AG09319 (cell line): ENCODE measurements at places on chromosomes 4 and X.

DNA sequence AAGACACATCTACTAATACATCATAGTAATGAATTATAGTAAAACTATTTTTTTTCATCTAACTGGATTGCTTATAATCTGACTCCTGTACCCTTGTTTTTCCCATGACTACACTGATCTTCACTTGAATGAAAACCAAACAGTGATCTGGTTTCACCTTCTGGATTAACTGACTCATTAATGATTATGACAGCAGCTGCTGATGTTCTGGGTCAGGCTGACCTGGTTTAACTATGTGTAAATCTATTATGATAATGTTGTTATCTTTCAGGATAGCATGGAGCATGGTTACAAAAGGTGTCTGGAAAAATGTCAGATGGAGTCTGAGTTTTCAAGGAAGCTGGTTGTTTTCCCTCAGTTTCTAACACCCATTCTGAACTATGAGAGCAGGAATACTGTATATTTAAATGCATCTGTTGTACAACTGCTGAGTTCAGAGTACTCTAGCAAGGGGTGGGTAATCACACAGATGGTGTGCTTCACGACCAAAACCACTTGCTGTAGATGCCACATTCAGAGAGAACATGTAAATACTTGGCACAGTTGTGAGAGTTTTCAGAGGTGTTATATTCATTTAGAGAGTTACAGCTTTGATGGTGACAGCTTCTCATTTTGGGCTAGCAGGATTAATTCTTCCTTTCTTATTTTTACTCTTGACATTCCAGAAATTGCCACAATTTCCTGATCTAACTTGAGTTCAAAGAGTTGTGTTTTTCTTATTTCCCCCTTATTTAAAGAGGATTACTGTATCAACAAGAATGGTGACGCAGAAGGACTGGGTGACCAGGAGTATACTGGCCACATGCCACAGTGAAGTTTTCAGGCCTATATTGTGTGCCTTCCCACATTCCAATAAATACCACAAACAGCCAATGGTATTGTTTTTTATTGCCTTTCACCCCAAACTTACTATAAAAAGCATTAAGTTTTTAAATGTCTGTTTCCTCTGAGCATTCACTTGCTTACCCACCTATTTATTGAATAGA lies 249.7 kb upstream of the TET2 start:
- DNase-seq, result no peak

- no peak for DNase-seq
Observed at GRCh38 chr4:145387079-145387478, 94.6 kb upstream of the SMAD1 start.

GRCh38 chrX:19744231-19744630 lies 143.2 kb downstream of the SH3KBP1 start:
- no peak for DNase-seq

DNA sequence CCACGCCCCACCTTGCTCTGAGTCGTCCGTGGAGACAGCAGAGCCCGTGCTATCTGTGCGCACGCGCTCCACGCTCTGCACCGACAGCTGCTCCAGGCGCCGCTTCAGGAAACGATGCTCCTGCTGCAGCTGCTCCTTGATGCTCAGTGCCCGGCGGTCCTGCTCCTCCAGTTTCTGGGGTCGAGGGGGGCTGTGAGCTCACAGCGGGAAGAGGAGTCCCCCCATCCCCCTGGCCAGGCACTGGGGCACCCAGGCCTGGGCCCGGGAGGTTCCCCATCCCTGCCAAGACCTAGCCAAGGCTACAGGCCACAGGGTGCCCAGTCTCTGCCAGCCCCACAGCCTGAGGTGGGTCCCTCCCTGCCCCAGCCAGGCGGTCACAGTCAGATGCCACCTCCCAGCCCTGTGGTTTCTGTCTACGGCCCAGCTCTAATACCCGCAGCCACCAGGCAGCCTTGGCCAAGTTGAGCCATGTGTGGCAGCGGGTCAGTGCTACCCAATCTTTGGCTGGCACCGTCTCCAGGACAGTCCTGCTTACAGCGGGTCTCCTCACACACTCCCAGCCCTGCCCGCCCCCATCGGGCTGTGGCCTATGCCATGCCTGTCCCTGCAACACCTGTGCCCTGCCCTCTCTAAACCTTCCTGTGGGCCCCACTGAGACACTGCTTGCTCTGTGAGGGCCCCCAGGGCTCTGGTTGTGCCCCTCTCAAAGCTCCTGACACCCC lies 9.3 kb upstream of the HAUS3 start:
- DNase-seq, result no peak

DNA sequence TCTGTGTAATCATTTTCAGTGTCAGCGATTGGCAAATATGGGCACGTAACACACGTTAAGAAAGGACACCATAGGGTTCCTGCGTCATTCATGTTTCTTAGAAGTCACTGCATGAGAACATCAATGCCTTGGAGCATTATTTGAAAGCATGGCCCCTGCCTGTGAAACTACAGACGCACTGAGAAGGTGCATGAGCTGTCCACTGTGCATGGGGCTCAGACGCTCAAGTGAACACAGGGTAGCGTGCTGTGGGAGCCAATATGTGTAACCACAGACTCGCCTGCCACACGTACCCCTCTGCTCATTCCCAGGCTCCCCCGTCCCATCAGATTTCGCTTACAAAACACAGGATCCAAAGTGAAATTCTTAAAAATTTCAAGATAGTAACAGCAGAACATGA lies 6.5 kb downstream of the PPP2R2C start:
- no peak for DNase-seq

- no peak for DNase-seq
Observed at GRCh38 chr4:48011722-48012121, 4.8 kb downstream of the CNGA1 start.

- no peak for DNase-seq
Observed at GRCh38 chr4:121016611-121017010, 55.7 kb downstream of the NDNF start.

GRCh38 chrX:16836371-16836770 lies 33.8 kb downstream of the RBBP7 start:
- DNase-seq, result no peak

GRCh38 chr4:129852434-129852833 lies 756.5 kb downstream of the C4orf33 start:
- no peak for DNase-seq

- no peak for DNase-seq
Observed at GRCh38 chr4:4341861-4342650, 44.8 kb upstream of the NSG1 start.

- no peak for DNase-seq
Observed at GRCh38 chrX:9706421-9706820, 59.2 kb downstream of the GPR143 start.

DNA sequence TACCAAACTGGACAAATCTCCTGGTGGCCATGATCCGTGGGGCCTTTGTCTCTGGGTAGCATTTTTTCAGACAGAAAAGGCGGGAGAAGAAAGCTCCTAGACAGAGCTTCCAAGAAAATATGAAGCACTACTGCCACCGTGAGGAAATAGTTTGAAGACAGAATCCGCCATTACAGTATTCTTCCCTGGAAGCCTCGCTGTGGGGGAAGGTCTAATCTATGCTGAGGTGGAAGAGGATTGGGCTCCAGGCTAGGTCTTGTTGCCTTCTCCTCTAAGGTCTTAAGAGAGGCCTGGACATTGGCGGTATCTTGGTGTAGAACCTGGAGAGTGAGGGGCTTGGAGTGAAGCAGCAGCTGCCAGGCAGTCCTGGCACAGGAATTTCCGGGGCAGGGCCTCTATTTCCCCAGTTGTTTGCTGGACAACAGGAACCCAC lies 218.9 kb downstream of the OR13H1 start:
- DNase-seq, result no peak

GRCh38 chr4:165600959-165601683 lies 222.3 kb downstream of the CPE start:
- DNase-seq, result no peak

DNA sequence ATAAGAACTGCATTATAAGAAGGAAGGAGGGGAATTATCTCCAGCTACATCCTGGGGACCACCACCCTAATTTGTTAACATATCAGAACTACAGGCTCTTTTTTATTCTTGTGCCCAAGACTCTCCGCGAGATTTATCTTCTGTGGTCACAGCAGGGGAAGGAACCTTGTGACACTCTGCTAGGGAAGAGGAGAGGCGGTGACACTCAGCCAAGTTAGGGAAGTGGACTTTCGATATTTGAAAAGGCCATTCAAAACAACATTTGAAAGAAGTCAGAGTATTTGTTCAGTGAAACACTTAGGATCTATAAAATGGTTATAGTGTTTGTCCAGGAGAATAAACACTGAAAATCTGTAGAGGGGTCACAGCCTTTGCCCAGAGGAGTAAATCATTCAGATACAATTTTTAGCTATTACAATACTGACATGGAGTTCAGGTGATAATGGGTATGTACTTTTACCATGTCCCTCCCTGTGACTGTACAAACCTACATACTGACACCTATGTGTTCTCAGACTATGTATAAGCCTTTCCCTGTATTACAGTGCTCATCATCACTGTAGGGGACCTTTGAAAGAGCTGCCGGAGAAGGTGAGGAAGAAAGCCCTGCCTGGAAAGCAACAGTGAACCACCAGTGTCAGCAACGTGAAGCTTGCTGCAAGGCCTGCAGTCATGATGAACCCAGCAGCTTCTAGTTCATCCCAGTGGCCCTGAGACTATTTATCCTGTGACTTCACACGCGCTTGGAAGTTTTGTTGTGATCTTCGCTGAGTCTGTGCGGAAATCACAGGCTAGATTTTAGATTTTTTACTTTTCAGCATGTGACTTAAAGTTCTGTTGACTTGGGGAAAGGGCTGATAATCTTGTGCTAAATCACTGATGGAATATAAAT lies 8.5 kb upstream of the PTTG2 start:
- DNase-seq, result no peak

DNA sequence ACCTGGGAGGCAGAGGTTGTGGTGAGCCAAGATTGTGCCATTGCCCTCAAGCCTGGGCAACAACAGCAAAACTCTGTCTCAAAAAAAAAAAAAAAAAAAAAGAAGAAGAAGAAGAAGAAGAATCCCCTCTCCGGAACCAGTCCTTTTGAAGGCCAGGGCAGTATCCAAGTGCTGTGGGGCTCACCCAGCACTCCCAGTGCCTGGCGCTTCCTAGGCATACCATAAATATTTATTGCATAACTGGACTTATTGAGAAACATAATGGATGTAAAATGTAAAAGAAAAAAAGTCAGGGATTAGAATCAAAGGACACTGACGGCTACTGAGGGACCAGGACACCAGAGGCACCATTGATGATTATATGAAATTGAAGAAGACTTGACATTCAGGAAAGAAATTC lies 162.1 kb upstream of the KIT start:
- no peak for DNase-seq

- DNase-seq, result no peak
Observed at GRCh38 chr4:25756503-25756902, 100.9 kb downstream of the SLC34A2 start.

DNA sequence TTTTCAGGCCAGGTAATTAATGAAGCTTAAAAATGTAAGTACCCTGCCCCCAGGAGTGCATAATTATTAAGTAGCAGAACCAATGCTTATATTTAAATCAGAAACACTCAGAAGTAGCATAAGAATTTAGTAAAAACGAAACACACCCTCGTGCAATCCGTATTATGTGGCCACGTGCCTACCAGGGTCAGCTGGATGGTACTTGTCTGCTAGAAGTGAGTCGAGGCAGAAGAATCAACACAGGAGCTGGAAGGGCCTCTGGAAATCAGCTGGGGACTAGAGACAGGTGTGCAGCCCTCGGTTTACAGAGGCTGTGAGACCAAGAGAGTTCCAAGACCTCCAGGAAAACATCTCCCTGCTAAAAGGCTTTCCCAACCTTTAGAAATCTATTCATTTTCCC lies 559 bp upstream of the FAM47E start:
- DNase-seq, result no peak

DNA sequence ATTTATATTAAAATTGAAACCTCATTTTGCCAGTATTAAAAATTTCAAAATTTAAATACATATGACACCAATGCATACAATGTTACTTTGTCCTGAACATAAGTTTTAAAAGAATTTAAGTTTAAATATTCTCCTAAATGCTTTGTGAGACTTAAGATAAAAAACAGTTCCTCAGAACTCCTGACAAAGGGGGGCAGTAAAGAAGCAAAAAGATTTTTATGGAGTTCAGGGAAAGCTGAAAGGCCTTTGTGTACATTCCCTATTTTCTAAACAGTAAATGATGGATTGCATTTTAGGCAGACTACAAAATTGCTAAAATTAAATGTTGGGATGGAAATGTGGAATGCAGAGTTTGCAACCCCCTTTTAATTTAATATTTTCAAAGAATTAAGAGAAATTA lies 81.7 kb downstream of the SNCA start:
- no peak for DNase-seq

DNA sequence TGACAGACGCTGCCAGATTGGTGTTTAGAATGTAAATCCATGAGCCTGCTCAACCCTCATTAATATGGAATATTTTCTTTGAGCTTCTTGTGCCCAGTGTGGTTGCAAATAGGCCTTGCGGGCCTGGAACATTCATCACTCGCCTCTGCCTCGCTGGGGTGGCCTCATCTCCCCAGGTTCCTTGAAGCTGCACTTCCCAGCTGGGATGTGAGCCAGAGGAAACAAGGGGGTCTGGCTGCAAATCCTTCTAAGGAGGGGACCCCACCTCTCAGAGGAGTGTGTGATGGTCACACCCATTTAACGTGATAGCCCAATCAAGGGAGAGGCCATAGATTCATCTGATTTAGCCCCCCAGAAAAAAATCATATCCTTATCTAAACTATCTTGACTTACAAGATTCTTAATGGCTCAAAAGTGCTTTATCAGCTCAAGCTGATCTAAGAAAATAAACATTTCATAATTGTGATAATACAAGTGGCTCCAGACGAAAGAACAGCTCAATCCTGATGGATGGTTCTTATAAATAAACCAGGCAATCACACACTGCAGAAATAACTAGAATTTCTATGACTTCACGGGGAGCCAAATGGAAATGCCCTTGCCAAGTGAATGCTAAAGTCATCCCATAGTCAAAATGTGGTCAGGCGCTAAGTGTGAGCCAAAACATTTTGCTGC lies 189.9 kb downstream of the PTTG2 start:
- peak; percentile 49 for DNase-seq

- DNase-seq, result no peak
Observed at GRCh38 chrX:74613370-74614092, 893 bp downstream of the RLIM start.

GRCh38 chr4:119735165-119735651 lies 106.6 kb upstream of the PDE5A start:
- DNase-seq, result peak; percentile 86

- DNase-seq, result no peak
Observed at GRCh38 chrX:7444967-7445366, 297.0 kb upstream of the PUDP start.

GRCh38 chr4:174604198-174604597 lies 81.9 kb upstream of the HPGD start:
- no peak for DNase-seq

DNA sequence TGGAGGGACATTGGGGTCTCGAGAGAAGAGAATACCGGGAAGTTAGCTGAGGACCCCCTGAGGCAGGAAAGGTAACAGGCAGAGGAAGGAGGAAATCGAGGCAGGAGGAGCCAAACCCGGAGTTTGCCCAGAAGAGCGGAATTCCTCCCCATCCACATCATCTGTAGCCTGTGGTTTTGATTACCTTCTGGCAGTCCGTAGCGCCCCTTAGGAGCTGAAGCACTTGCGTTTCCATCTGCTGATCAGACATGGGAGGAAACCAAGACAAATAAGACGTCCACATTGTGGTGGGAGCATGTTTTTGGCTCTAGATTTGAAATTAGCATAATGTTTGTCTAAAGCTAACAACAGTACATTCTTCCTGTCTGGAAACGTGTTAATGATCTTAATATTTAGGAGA lies 26.8 kb upstream of the HMX1 start:
- DNase-seq, result no peak
